ENCODE measurements at places on chromosomes 5 and 9.
A peak's percentile ranks its signal among the peaks of the same experiment; 100 is the strongest.

- ATAC-seq, result peak; percentile 91
These were observed 120.1 kb upstream of the LPAR1 start for GRCh38 chr9:111158363-111158762.

GRCh38 chr5:156148301-156148700 lies 178.7 kb upstream of the SGCD start:
- ATAC-seq, result peak; percentile 78

- no peak for ATAC-seq
These were observed 424.2 kb downstream of the SPATA31D1 start for GRCh38 chr9:82412586-82413305.

DNA sequence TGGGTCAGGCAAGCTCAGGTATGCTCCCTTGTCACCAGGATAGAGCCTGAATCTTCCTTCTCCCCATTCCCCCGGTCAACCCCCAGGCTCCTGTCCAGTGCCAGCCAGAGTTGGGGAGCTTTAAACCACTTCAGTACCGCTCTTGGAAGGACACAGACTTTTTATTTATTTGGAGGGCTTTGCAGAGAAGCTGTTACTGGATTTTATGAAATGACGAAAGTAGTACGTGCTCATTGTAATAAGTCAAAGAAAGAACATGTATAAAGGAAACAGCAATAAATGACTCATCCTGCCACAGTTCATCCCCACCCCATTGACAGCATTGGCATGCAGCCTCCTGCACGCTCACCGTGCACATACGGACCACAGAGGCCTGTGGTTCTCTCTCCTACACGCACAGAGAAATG lies 230.3 kb downstream of the AUH start:
- ATAC-seq, result peak; percentile 94

DNA sequence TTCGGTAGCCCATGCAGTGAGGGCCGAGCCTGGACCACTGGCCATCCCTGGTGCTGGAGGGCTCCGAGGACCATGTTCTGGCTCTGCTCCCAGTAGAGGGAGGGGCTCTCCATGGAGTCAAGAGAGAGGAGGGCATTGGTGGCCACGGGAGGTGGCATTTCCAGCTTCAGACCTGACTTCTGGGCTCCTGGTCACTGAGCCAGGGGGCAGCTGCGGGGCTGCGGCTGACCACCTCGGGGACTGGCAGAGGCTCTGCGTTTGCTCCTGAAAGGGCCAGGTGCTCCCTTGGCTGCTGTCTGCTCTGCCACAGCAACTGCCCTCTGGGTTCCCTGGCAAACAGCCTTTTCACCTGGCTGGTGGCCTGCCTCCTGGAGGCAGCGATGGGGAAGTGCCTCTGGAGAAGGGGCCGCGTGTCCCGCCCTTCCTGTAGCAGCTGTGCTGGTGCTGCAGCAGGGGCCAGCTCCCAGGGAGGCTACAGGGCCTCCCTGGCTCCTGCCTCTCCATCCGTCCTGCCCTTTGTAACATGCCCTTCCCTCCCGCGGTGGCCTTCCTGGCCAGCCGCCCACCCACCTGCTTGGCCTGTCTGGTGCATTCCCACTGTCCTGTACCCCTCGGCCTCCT lies 144.6 kb downstream of the CACNA1B start:
- ATAC-seq, result no peak

DNA sequence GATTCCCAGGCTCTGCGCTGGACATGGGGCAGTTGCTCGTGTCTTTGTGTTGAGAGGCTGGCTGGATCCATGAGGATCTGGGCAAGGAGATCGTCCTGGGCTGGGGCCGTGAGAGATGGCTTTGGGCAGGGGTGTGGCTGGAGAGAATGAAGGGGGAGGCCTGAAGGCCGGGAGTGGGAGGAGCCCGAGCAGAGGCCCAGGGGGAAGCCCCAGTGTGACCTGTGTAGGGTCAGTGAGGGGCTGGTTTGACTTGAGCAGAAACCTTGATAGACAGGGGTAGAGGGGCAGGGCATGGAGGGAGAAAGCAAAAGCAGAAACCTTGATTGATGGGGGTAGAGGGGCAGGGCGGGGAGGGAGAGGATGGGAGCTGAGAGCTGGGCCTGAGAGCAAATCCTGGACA lies 54.4 kb upstream of the ASS1 start:
- ATAC-seq, result no peak

- ATAC-seq, result 0 out of 3 replicates have a peak, but pooled peaks have one; percentile 28
These were observed 77.1 kb downstream of the BAAT start for GRCh38 chr9:101307524-101308213.

- no peak for ATAC-seq
These were observed 8.9 kb downstream of the PRRT1B start for GRCh38 chr9:131554087-131554842.

- ATAC-seq, result no peak
These were observed 96.2 kb downstream of the HSPA4 start for GRCh38 chr5:133147815-133148567.

DNA sequence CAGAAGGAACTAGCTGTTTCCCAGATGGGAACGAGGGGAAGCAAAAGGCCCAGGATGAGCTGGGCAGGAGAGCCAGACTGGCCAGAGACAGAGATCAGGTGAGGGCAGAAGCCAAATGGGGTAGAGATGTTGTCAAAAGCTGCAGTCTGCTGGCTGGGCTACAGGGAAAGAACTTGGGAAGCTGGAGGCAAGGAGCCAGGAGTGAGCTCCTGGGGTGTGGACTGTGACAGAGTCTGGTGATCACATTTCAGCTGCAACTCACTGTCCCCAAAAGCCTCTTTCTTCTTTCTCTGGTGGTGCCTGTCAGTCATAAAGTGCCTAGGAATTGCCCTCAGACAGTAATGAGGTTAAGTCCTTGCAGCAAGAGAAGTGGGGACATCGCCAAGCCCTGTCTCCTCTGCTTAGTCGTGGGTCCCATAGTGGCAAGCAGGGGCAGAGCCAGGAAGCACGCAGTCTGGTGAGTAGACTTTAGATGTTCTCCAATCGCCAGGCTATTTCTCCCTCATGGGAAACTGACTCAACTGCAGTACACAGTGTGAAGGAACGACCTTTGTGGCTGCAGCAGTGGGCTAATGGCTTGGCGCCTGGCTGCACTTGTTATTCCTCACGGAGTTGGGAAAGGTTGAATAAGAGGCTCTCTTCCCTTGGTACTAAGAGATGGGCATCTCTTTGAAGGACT lies 2.5 kb upstream of the FSD1L start:
- ATAC-seq, result no peak

GRCh38 chr5:77751328-77752023 lies 24.7 kb downstream of the TBCA start:
- ATAC-seq, result no peak

DNA sequence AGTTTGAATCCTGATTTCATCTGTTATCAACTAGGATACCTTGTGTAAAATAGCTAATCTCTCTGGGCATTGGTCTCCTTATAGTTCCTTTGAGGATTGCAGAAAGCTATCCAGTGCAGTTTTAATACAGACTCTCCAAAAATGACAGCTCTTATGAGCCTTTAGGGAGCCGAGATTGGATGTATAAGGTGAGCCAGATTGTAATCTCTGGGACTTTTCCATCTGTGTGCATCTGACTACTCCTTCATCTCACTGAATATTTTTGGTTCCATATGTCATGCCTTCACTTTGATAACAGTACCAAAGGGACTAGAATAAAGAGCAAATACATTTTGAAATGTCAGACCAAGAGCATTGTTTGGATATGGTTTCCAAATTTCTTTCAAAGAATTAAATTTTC lies 367.2 kb downstream of the TMEM232 start:
- ATAC-seq, result no peak

- no peak for ATAC-seq
These were observed 35.9 kb upstream of the LRRC70 start for GRCh38 chr5:62542720-62543119.

DNA sequence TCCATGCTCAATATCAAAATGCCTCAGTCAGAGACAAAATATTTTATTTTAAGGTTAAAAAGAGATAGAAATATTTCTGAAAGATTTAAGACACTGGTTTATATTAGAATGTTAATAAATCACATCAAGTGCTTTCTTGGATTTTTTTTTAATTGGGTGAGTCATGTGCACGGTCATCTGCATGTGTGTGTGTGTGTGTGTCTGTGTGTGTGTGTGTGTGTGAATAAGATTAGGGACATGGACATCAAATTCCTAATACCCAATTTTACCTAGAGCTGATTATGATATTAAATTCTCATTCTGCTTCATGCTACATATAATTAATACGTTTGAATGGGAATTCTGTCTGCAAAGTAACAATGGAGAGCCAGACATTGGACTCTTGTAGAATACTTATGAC lies 122.9 kb downstream of the BASP1 start:
- ATAC-seq, result no peak

GRCh38 chr5:169944115-169944514 lies 36.2 kb downstream of the INSYN2B start:
- ATAC-seq, result no peak

DNA sequence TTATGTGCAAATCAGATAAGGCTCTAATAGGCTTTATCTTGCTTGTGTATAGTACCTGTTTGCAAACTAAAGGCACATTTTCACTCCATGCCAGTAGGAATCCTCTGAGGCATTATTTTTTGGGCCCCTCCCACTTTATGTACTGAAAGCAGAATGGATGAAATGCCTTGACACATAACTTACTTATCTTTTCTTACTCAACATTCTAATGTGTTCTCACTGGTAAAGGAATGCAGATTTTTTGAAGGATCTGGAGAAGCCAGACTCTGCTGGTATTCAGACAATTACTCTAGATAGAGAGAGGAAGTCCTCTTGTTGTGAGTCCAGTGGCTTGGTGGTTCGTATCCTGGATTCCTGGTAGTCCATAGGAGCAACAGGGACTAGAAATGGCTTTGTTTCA lies 336.7 kb downstream of the CCDC171 start:
- peak; percentile 58 for ATAC-seq

- no peak for ATAC-seq
These were observed 155.8 kb downstream of the SEMA5A start for GRCh38 chr5:9390113-9390512.

- ATAC-seq, result no peak
These were observed 10.3 kb upstream of the ANXA2R start for GRCh38 chr5:43050384-43050783.

GRCh38 chr5:172339264-172340180 lies 56.0 kb upstream of the UBTD2 start:
- no peak for ATAC-seq

GRCh38 chr5:42749020-42749419 lies 7.6 kb upstream of the CCDC152 start:
- ATAC-seq, result peak; percentile 20

GRCh38 chr9:91972076-91972626 lies 22.1 kb upstream of the ROR2 start:
- no peak for ATAC-seq

GRCh38 chr5:141662028-141662427 lies 10.8 kb upstream of the FCHSD1 start:
- ATAC-seq, result no peak

DNA sequence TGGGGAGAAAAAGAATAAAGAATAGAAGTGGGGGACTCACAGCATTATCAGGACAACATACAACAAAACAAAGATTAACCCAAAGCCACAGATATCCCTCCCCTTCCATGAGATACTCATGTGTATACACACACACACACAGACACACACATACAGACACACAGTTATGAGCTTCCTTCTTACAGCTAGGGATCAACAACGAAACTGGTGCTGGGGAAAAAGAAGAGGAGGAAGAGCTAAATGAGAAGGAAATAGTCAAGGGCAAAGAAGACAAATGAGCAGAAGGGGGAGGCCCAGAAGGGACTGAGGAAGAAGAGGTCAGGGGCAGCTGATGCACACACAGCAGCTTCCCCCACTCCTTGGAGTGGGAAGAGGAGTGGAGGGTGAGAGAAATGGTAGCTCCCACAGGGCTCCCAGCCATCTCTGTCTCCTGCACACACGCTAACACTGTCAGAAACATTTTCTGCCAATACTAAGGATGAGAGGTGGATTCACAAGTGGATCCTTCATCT lies 66.2 kb downstream of the SIL1 start:
- ATAC-seq, result no peak

DNA sequence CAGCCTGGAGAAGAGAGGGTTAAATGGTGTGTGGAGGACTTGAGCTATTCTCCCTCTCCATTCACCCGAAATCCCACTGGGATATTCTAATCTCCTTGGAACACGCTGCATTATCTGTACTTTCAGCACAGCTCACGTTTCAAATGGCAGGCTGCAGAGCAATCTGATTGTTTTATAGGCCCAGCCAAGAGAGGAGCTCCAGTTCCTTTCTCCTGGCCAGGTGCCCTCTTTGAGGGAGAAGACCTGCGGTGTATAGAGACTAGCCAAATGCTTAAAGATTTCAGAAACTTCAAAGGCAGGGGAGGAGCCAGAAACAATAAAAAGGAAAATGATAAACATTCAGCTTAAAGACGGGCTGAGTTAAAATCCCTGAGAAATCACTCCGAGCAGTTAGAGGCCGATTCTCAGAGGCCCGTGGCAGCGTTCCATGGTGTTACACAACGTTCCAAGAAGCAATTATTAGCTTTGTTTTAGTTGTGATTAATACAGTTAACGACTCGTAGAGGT lies 564.0 kb upstream of the KLF4 start:
- no peak for ATAC-seq

- no peak for ATAC-seq
These were observed 86.5 kb downstream of the HMCN2 start for GRCh38 chr9:130352081-130352480.

DNA sequence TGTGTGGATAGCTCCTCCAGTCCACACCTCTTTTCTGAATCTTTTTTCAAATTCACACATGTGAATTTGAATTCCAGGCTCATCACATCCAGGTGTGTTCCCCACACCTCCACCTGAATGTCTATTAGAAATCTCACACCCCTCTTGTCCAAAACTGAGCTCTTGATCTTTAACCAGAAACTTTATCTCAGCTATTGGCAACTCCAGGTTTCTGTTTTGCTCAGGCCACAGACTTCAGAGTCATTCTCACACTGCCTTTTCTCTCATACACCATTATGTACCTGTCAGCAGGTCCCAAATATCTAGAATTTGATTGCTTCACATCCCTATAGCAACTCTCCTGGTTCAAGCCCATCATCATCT lies 11.6 kb downstream of the NIPSNAP3B start:
- no peak for ATAC-seq

All from SK-N-SH treated with all-trans-retinoic acid at 6 μM for 48 hours (cell line).